Neural crest cell (in vitro differentiated cells): ENCODE measurements at places on chromosomes 3 and 15. TPM values are rescaled to one million over a fixed set of nuclear protein-coding genes. Genes with fewer than 3 reads are reported as not detected.

GRCh38 chr3:184186184-184186901 lies at the start of gene ABCF3:
Gene ABCF3 (plus strand): TSS chr3:184186199. CDS start chr3:184186208, 9 bp downstream.
- peak within 1 kb of the TSS; percentile 97 for H3K27ac ChIP-seq
- peaks cover 30% of the 10 kb centered on the region for H3K4me1 ChIP-seq
- DNase-seq: no peak
- H3K27me3 ChIP-seq: no peaks in the 10 kb centered on the region
- peaks cover 6% of the 10 kb centered on the region for H3K36me3 ChIP-seq

DNA sequence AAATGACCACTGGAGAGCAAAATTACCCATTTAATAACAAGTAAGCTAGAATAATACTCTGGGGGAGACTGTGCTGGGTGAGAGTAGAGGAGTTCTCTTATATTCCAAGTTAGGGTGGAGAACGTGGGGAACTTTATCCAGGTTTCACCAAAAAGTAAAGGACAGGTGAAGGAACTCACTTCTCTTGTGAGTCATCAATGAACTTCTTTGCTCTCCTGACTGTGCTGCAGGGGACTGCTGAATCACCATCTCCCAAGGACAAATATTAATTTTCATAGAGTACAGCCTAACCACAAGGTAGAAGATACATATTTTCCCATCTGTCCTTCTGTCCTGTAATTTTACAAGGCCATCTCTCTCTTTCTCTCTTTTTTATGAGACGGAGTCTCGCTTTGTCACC lies 8.3 kb upstream of the PDCD6IP start:
- no peak for DNase-seq
- no peak overlapping the region for H3K27ac ChIP-seq
- no peak overlapping the region for H3K4me3 ChIP-seq
- H3K36me3 ChIP-seq: no peaks in the 10 kb centered on the region
- H3K27me3 ChIP-seq: peaks cover 52% of the 10 kb centered on the region
- H3K4me1 ChIP-seq: peaks cover 11% of the 10 kb centered on the region

GRCh38 chr3:143502081-143502480 lies 346.2 kb downstream of the SLC9A9 start:
- no peaks in the 10 kb centered on the region for H3K36me3 ChIP-seq
- no peaks in the 10 kb centered on the region for H3K27me3 ChIP-seq
- H3K4me1 ChIP-seq: peaks cover 9% of the 10 kb centered on the region
- H3K27ac ChIP-seq: no peak overlapping the region
- no peak overlapping the region for H3K4me3 ChIP-seq

- H3K4me3 ChIP-seq: no peak overlapping the region
- no peak for DNase-seq
- H3K27me3 ChIP-seq: peaks cover 59% of the 10 kb centered on the region
- no peak overlapping the region for H3K27ac ChIP-seq
Observed at GRCh38 chr3:13874891-13875290, 5.0 kb downstream of the WNT7A start.

Gene SOX2
- total RNA-seq: 105 and 110 TPM in 2 replicates

- no peak overlapping the region for H3K4me3 ChIP-seq
- no peak overlapping the region for H3K27ac ChIP-seq
- H3K4me1 ChIP-seq: peaks cover 38% of the 10 kb centered on the region
- DNase-seq: no peak
- H3K36me3 ChIP-seq: peaks cover 5% of the 10 kb centered on the region
- H3K27me3 ChIP-seq: no peaks in the 10 kb centered on the region
Observed at GRCh38 chr3:101252307-101252706, 68.1 kb downstream of the IMPG2 start.

Gene VWA5B2
- total RNA-seq: 0.36 and 0.56 TPM in 2 replicates

DNA sequence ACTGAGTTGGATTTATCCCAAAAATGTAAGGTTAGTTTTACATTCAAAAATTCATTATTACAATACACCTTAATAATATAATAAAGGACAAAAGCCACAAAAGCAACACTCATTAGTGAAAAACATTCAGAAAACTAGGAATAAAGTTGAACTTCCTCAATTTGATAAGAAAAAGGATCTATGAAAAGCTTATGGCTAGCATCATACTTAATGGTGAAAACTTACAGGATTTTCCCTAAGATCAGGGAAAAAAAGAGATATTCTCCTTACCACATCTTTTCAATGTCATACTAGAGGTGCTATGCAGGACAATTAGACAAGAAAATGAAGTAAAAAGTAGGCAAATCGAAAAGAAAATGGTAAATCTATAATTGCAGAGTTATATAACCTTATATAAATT lies 279.9 kb downstream of the CGGBP1 start:
- no peaks in the 10 kb centered on the region for H3K27me3 ChIP-seq
- no peak for DNase-seq
- H3K4me3 ChIP-seq: no peak overlapping the region
- H3K36me3 ChIP-seq: no peaks in the 10 kb centered on the region

GRCh38 chr3:28612232-28612631 lies 263.6 kb upstream of the AZI2 start:
- H3K4me1 ChIP-seq: peaks cover 23% of the 10 kb centered on the region
- no peak overlapping the region for H3K4me3 ChIP-seq
- no peak for DNase-seq
- no peaks in the 10 kb centered on the region for H3K27me3 ChIP-seq
- H3K27ac ChIP-seq: peak overlapping the region; percentile 74
- H3K36me3 ChIP-seq: no peaks in the 10 kb centered on the region

DNA sequence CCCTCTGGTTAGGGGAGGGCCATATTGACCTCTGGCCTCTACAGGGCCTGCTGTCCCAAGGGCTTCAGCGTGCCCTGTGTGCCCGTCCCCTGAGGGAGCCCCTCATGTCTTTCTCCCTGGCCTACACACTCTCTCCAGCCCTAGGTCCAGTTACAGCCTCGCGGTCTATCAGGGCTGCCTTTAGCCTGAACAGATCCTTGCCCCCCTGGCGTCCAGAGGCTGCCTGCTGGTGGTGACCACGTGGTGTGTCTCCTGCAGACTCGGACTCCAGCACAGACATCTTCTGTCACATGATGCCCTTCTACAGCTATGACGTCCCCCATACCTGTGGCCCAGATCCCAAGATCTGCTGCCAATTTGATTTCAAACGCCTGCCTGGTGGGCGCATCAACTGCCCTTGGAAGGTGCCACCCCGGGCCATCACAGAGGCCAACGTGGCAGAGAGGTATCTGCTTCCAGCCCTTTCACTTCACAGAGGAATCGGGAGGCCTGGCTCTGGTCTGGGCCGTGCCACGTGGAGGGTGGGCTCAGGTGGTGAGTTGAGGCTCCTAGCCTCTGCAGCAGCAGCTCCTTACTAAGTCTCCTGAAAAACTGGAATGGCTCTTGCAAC lies 4.1 kb downstream of the MAN2A2 start:
- H3K27ac ChIP-seq: peak overlapping the region; percentile 15
- H3K27me3 ChIP-seq: no peaks in the 10 kb centered on the region
- H3K36me3 ChIP-seq: peaks cover 7% of the 10 kb centered on the region

Gene STXBP5L
- total RNA-seq: 3.0 and 4.3 TPM in 2 replicates

DNA sequence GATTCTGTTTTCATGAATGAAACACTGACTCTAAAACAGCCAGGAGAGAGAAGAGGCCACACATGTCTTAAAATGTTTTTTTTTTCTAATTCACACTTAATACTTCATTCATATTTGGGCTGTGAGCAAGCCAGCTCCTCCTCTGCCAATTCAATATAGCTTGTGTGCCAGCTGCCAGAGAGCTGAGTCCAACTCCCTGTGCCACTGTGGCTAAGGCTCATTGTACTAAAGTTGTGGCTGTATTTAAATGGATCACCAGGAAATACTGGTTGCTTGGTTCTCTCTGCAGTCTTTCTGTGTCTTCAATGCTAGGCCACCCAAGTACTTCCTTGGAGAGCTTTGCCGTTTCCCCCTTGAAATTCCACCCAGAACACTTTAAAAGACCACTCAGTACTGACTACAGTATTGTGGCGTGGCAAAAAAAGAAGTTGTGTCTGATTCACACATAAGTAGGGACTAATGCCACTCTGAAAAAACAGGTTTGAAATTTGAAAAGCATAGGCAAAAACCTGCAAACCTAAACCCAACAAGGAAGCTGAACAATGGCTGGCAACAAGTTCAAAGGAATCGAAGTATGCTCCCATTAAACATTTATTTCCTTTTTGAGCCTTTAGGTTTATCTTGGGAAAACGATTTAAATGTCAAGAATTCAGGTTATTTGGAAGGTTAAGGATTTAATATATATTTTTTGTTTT lies 524.7 kb downstream of the DIPK2A start:
- H3K4me1 ChIP-seq: no peaks in the 10 kb centered on the region
- no peak overlapping the region for H3K4me3 ChIP-seq
- H3K27me3 ChIP-seq: no peaks in the 10 kb centered on the region
- H3K27ac ChIP-seq: no peak overlapping the region
- DNase-seq: no peak
- no peaks in the 10 kb centered on the region for H3K36me3 ChIP-seq

Gene MTFMT
- 18.8 and 20.5 TPM in 2 replicates for total RNA-seq

- no peaks in the 10 kb centered on the region for H3K27me3 ChIP-seq
- peaks cover 11% of the 10 kb centered on the region for H3K4me1 ChIP-seq
- no peak overlapping the region for H3K27ac ChIP-seq
- no peak for DNase-seq
Observed at GRCh38 chr15:68380456-68380855, 51.5 kb downstream of the ITGA11 start.

DNA sequence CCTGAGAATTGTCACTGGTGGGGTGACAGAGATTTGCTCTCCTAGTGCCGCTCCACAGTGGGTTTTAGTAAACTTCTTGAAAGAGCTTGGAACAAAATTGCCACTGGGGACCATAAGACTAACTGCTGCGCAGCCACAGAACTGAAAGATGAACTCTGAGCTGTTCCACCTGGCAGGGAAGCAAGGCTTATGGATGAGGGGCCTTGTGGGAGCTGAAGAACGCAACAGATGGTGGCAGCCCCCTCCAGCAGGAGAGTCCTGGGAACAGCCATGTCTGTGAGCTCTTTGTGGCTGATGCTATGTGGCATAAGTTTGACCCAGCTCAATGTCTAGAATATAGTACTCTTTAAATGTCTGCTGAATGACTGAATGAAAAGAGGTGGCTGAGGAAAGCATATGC lies 66.8 kb upstream of the C2CD4B start:
- peaks cover 8% of the 10 kb centered on the region for H3K27me3 ChIP-seq
- no peaks in the 10 kb centered on the region for H3K36me3 ChIP-seq
- no peak overlapping the region for H3K4me3 ChIP-seq
- H3K27ac ChIP-seq: no peak overlapping the region
- DNase-seq: no peak
- no peaks in the 10 kb centered on the region for H3K4me1 ChIP-seq

DNA sequence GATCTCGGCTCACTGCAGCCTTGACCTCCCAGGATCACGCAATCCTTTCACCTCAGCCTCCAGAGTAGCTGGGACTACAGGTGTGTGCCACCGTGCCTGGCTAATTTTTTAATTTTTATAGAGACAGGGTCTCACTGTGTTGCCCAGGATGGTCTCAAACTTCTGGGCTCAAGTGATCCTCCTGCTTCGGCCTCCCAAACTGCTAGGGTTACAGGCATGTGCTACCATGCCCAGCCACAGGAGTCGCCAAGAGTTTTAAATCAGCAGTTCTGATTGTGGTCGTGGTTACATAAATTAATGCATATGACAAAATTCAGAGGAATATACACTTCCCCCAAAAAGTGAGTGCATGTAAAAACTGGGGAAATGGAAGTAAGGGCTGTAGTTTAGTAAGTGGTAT lies 32.9 kb downstream of the MEGF11 start:
- peaks cover 8% of the 10 kb centered on the region for H3K4me1 ChIP-seq
- no peaks in the 10 kb centered on the region for H3K36me3 ChIP-seq
- peaks cover 3% of the 10 kb centered on the region for H3K27me3 ChIP-seq
- no peak for DNase-seq

DNA sequence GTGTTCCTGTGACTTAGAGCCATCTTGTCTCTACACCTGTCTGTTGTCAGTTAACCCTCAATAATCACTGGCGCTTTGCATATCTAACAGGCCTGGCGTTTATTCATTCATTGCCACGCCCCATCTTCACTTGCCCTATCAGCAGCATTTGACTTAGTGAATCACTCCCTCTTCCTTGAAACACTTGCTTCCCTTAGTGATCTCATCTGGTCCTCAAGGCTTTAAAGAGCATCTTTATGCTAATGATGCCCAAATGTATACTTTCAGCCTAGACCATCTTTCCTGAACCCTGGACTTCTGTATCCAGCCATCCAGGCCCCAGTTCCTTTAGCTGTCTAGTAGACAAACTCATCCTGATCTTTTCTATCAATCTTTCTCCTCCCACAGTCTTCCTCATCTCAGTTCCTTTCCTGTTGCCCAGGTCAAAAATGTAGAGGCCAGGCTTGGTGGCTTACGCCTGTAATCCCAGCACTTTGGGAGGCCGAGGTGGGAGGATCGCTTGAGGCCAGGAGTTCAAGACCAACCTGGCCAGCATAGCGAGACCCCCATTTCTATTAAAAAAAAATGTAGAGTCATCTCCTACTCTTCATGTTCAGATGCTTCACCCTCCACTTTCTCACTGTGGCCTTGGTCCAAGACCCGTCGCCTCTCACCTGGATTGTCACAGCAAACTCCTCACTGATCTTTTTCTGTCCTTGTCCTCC lies 1.4 kb upstream of the IGDCC4 start:
- peak overlapping the region; percentile 95 for H3K4me3 ChIP-seq
- H3K27me3 ChIP-seq: peaks cover 3% of the 10 kb centered on the region
- H3K36me3 ChIP-seq: no peaks in the 10 kb centered on the region
- H3K27ac ChIP-seq: no peak overlapping the region
- H3K4me1 ChIP-seq: peaks cover 46% of the 10 kb centered on the region

GRCh38 chr3:47722859-47723258 lies 58.8 kb downstream of the SMARCC1 start:
- H3K4me3 ChIP-seq: no peak overlapping the region
- no peaks in the 10 kb centered on the region for H3K4me1 ChIP-seq
- H3K27me3 ChIP-seq: no peaks in the 10 kb centered on the region
- DNase-seq: no peak

Gene MYO1E
- total RNA-seq: 26.1 and 34.5 TPM in 2 replicates

DNA sequence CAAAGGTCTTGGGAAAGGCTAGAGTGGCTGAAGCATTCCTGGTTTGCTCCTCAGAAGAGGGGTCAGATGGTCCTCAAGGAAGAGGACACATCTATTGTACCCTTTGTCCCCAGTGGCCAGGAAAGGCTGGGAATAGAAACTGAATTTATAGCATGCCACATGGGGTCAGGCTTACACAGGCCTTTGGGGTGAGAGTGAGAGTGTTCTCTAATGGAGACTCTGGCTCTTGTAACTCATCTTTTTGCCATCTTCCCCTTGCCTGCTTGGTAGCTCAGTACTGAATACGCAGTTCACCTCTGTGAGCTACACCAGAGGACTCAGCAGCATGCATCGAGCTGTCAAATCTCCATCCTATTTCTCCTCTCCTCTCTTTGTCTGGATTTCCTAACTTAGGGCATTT lies 87.5 kb downstream of the ATP2B2 start:
- peaks cover 6% of the 10 kb centered on the region for H3K4me1 ChIP-seq
- no peak overlapping the region for H3K4me3 ChIP-seq
- H3K27ac ChIP-seq: no peak overlapping the region
- H3K36me3 ChIP-seq: no peaks in the 10 kb centered on the region

Gene TERC
- 16.2 and 19.5 TPM in 2 replicates for total RNA-seq

Gene FRMD5
- 4.3 and 5.1 TPM in 2 replicates for total RNA-seq

Gene PPCDC
- total RNA-seq: 16.5 and 18.1 TPM in 2 replicates

Gene IRAK2
- 0.39 and 0.44 TPM in 2 replicates for total RNA-seq

- DNase-seq: no peak
- peaks cover 16% of the 10 kb centered on the region for H3K36me3 ChIP-seq
- H3K27me3 ChIP-seq: no peaks in the 10 kb centered on the region
- H3K27ac ChIP-seq: no peak overlapping the region
- H3K4me3 ChIP-seq: peak overlapping the region; percentile 88
Observed at GRCh38 chr3:67653425-67654098, 850 bp downstream of the SUCLG2 start.

- peaks cover 21% of the 10 kb centered on the region for H3K27me3 ChIP-seq
- H3K4me1 ChIP-seq: peaks cover 16% of the 10 kb centered on the region
- DNase-seq: peak; percentile 32
Observed at GRCh38 chr15:31489801-31490646, 163.4 kb downstream of the KLF13 start.

- peak overlapping the region; percentile 48 for H3K27ac ChIP-seq
- peak overlapping the region; percentile 18 for H3K4me3 ChIP-seq
- H3K27me3 ChIP-seq: no peaks in the 10 kb centered on the region
- H3K36me3 ChIP-seq: no peaks in the 10 kb centered on the region
- DNase-seq: peak; percentile 20
- peaks cover 49% of the 10 kb centered on the region for H3K4me1 ChIP-seq
Observed at GRCh38 chr15:22949074-22949547, 31.1 kb downstream of the CYFIP1 start.
